ENCODE measurements at places on chromosomes 12 and 14.
A peak's percentile ranks its signal among the peaks of the same experiment; 100 is the strongest.

GRCh38 chr12:110330544-110330943 lies 49.5 kb downstream of the ATP2A2 start:
- DNase-seq, result no peak

DNA sequence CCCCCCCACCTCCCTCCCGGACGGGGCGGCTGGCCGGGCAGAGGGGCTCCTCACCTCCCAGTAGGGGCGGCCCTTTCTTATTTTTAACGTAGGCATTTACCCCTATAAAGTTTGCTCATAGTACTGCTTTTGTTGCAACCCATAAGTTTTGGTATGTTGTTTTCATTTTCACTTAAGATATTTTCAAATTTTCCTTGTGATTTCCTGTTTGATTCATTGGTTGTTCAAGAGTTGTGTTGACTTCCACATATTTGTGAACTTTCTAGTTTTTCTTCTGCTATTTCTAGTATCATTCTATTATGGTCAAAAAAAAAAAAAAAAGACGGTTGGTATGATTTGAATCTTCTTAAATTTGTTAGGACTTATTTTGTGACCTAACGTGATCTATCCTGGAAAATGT lies 6.5 kb downstream of the NOXRED1 start:
- DNase-seq, result no peak

DNA sequence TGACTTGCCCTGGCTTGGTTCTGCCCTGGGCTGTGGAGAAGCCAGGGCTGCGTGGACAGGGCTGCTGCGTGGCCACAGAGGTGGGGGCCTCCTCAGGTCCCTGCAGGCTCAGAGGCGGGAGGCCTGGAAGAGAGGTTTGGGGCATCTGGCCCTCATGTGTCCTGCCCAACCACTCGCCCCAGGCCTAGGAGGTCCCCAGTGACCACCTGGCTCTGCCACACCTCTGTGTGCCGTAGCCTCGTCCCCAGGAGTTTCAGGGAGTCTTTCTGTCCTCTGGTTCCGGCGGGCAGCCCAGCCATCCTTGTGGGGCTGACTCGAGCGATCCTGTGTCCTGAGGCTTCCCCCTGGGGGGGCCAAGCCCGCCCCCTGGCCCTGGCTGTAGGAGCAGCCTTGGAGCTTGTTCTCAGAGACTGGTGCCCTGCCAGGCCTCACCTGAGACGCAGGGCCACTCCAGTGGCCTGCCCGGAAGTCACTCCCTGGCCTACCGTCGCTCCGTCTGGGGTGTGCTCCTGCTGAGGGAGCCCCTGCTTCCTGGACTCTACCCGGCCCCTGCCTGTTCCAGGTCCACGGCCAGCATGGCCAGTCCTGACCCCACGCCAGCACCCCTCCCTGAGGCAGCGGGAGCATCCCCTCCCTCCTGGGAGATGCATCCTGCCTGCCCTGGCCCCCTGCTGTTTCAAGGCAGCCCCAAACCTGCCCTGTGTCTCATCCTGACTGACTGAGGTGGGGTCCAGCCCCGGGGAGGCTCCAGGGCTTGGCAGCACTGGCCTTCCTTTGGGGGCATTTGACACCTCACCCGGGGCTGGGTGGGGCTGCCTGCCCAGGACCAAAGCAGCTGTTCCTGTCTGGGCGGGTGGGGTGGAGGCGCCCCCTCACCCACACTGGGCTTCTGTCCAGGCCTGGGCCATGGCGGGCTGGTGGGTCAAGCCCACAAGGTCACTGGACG lies 13.9 kb downstream of the ASPG start:
- DNase-seq, result no peak

DNA sequence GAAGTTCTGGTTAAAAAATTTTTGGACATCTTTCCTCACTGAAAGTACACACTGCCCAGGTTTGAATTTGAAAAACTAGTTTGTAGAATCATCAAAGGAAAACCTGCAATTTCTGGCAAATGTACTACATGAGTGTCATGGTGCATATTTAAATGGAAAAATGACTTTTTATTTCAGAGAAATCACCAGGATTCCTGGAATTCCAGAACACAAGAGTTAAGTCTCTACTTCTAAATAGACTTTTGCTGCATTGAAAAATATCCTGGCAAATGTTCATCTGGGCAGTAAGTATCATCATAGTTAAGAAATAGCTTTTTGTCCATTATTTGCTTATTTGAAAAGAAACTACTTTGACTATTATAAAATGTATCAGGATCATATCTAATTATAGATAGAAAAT lies 275.1 kb downstream of the PRKD1 start:
- DNase-seq, result no peak

GRCh38 chr14:45902241-45902640 lies 649.2 kb upstream of the MIS18BP1 start:
- DNase-seq, result no peak

GRCh38 chr12:130179621-130180020 lies 17.4 kb downstream of the FZD10 start:
- DNase-seq, result no peak

- DNase-seq, result no peak
Observed at GRCh38 chr12:114916124-114916523, 232.1 kb upstream of the TBX3 start.

GRCh38 chr12:104643819-104644669 lies 187.3 kb downstream of the CHST11 start:
- DNase-seq, result no peak

- no peak for DNase-seq
Observed at GRCh38 chr12:42504049-42504448, 85.5 kb downstream of the PRICKLE1 start.

DNA sequence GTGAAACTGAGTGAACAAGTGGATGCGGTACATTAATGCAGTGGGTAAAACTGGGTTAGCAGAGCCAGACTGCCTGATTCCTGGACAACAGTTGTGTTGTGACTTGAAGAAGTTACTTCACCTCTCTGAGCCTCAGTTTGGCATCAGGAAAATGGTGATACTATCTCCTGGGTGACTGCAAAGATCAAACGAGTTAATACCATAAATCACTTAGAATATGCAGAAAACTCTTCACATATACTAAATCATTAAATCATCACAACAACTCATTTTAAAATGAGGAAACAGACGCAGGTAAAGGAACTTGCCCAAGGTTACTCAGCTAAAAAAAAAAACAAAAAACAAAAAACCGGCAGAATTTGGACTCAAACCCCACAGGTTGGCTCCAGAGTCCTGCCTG lies 811 bp downstream of the MTERF2 start:
- no peak for DNase-seq

DNA sequence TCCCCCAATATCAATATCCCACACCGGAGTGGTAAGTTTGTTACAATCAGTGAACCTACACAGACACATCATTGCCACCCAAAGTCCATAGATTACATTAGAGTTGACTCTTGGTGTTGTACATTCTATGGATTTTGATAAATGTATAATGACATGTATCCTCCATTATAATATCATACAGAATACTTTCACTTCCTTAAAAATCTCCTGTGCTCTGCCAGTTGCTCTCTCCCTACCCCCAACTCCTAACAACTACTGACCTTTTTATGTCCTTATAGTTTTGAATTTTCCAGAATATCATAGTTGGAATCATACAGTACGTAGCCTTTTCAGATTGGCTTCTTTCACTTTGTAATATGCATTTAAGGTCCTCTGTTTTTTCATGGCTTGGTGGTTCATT lies 48.4 kb downstream of the SLC4A8 start:
- DNase-seq, result no peak

- DNase-seq, result no peak
Observed at GRCh38 chr12:46785382-46785781, 40.4 kb downstream of the SLC38A4 start.

- DNase-seq, result no peak
Observed at GRCh38 chr12:128657378-128657777, 166.4 kb downstream of the SLC15A4 start.

DNA sequence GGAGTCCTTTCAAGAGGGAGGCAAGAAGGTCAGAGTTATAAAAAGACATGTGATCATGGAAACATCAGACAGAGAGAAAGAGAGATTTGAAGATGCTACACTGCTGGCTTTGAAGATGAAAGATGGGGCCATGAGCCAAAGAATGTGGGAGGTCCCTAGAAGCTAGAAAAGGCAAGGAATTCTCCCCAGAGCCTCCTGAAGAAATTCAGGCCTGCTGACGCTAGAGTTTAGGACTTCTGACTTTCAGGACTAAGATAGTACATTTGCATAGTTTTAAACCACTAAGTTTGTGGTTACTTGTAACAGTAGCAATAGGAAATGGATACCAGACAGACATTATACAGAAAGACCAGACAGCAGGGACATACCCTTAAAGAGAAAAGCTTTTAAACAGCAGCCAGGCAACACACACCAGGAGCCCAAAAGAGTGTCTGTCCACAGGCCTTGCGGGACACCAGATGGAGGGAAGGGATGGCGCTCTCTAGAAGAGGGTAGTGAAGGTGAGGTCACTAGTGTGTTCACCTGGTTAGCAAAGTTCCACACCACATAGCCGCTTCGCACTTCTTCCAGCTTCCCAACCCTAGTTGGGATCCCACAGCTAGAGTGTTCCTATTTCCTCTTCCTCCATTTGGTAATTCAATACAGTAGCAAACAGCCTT lies 29.7 kb upstream of the CEBPE start:
- DNase-seq, result no peak

- DNase-seq, result no peak
Observed at GRCh38 chr12:121784460-121784859, 9.0 kb downstream of the RHOF start.

DNA sequence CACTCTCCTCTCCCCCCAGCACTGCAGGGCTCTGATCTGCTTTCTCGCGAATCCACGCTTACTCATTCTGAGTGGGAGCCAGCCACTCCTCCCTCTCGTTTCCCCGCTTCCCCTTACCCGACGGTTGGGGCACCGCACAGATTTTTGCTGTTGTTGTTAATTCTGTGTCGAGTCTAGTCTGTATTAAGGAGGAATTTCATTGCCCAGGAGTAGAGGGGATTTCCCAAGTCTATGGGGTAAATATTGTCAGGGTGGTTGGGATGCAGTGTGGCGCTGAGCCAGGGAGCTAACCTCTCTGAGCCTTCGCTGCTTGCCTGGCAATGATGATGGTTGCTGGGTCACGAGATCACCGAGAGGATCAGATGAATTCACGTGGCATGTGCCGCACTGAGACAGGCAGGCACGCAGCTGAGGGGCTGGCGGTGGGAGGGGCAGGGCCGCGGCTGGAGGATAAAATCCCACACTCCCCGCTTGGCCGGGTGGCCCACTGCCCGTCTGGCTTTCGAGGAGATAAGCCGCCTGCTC lies 18.5 kb downstream of the NCOR2 start:
- DNase-seq, result peak; percentile 47
